ENCODE measurements at places on chromosomes 4 and X.
A peak's percentile ranks its signal among the peaks of the same experiment; 100 is the strongest.

- DNase-seq, result no peak
Measured at GRCh38 chrX:132033166-132033565, 10.1 kb downstream of the STK26 start.

GRCh38 chrX:8284131-8284530, 113.1 kb upstream of the VCX2 start:
- no peak for DNase-seq

- DNase-seq, result no peak
Measured at GRCh38 chrX:20591246-20591645, 324.5 kb upstream of the RPS6KA3 start.

GRCh38 chr4:6840062-6840976, 57.8 kb downstream of the KIAA0232 start:
- DNase-seq, result peak; percentile 21

GRCh38 chr4:183458005-183458404, 13.6 kb downstream of the CDKN2AIP start:
- no peak for DNase-seq

GRCh38 chr4:94334962-94335361, 7.7 kb downstream of the HPGDS start:
- no peak for DNase-seq

GRCh38 chr4:57080781-57081650, 29.2 kb downstream of the IGFBP7 start:
- DNase-seq, result peak; percentile 34
